MG63 (cell line): ENCODE measurements at places on chromosomes 7 and 10. TPM values are rescaled to one million over a fixed set of nuclear protein-coding genes. Genes with fewer than 3 reads are reported as not detected.
A peak's percentile ranks its signal among the peaks of the same experiment; 100 is the strongest.

PLXNA4 gene
- not detected in 2 replicates for total RNA-seq

ALOX5 gene
- total RNA-seq: not detected in 2 replicates

PAPSS2 gene
- 34.2 and 38.6 TPM in 2 replicates for total RNA-seq

FOXK1 gene
- 21.8 and 23.9 TPM in 2 replicates for total RNA-seq

VWDE gene
- not detected in 2 replicates for total RNA-seq

SPDYE16 gene
- not detected in 2 replicates for total RNA-seq

DNA sequence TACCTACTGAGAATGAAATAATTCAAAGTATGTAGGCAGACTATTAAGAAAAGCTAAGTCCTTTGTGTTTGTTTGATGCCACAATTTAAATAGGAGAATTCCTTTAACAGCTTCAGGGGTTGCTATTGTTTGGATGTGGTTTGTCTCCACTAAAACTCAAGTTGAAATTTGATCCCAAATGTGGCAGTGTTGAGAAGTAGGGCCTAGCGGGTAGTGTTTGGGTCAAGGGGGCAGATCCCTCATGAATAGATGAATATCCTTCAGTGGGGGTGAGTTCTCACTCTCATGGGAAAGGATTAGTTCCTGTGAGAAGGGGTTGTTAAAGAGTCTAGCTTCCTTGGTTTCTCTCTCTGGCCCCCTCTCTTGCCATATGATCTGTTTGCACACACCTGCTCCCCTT lies 97.0 kb downstream of the HGF start:
- no peak for DNase-seq

DNA sequence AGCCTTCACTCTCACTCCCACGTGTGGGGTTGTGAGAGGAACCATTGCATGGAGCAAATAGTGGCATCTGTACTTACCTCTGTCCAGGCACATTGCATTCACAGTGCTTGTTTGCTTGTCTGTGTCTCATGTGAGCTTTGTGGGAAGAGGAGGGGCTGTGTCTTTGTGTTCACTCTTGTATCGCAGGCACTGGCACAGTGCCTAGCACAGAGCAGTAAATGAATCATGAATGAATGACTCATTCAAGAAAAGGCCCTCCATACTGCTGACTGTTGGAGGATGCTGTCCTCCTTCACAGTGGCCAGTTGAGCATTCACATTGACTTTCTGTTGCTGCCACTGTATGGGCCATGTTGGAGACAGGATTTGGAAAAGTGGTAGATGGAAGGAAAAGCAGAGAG lies 125.3 kb downstream of the SORCS3 start:
- peak; percentile 22 for DNase-seq

GRCh38 chr10:34593930-34594329 lies 221.2 kb downstream of the PARD3 start:
- DNase-seq: no peak

DNA sequence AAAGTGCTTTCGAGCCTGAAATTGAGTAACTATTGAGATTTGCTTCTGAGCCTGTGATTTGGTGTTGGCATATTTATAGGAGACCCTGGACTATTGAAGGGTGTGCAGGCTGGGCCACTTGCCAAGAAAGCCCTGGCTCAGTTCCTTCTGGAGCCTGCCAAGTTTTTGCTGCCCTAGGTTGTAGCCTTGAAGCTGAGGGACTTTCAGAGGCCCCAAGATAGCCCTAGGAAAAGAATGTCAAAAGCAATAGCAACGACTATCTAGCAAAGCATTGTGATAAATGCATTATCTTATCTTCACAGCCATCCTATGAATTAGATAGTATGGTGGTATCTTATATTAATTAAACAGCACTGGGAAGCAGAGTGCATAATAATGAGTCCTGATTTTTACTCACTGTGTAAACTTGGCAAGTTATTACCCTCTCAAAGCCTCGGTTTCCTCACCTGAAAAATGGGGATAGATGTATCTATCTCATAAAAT lies 473.7 kb upstream of the PODXL start:
- DNase-seq: peak; percentile 41

- no peak for DNase-seq
These were observed 39.2 kb upstream of the TES start for GRCh38 chr7:116171094-116171493.

DNA sequence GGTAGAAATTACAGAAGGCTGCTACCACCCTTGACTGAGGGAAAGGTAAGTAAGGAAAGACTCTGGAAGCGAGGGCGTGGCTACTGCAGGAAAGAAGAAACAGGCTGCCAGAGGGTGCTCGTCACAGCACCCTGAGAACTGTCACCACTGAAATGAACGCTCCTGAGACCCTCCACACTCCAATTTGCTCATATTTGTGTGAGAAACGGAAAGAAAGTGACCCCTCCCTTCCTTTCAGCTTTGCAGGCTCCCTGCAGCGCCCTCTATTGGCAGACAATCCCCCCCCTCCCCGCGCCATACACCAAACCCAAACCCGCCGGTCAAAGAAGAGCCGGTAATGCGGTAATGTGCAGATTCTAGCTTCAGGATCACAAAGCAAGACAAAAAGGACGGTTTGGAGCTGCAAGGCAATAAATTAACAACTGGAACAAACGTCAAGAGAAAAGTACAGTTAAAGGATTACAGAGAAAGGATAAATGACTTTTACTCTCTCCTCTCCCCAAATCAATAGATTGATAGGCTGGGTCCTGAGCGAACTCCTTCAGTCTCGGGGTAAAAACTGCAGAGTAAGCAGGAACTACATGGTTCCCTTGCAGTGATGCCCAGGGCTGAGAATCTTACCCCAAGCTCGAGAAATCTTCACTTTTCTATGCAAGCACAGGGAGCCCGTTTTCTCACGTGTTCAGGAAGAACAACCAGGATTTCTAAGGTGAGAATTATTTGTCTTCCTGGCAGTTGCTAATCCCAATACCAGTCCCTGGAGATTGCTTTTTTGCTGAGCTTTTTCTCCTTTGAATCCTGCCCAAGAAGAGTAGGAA lies 47.6 kb downstream of the STEAP1B start:
- DNase-seq: no peak

DNA sequence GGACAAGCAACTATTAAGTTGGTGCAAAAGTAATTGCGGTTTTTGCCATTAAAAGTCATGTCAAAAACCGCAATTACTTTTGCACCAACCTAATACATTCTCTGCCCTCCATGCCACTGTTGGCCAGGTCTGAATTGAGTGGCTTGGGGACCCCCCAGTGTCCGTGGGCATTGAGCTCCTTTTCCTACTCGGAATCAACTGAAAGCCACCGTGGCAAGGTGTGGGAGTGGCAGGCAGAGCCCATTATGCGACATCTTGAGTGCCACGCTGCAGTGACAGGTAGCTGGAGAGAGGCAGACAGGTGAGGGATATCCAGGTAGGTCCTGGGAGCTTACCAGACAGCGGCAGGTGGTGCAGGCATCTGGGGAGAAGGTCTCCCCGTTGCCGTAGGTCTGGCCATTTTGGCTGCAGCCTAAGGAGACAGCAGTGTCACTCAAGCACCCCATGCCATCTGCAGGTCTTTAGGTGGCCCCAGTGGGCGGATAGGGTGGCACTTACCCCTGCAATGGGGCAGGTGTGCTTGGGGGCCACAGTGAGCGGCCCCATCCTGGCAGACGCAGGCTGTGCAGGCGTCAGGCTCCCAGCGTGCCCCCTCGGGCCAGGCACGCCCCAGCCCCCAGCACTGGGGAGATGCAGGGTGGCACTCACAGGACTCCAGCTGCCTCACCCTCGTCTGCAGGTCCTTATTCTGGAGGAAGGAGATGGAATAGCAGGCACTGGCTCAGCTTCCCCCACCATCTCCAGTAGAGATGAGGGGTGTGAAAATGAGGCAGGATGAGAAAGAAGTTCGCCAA lies 3.5 kb downstream of the KCP start:
- no peak for DNase-seq

DNA sequence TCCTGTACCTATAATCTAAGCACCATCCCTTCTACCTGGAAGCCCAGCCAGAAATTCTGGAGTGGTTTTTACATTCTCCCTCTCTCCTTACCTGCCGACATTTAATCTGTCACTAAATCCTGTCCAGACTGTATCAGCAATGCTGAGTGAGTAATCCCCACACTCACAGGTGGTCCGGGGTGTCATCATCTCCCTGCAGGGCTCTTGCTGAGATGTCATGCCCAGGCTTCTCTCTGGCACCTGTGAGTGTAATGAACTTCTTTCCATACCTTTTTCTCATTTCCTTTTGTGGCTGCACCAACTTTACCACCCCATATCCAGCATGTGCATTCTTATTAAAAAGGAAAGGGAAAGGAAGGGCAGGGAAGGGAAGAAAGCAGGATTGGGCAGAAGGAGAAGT lies 355.2 kb downstream of the CCSER2 start:
- no peak for DNase-seq

DNA sequence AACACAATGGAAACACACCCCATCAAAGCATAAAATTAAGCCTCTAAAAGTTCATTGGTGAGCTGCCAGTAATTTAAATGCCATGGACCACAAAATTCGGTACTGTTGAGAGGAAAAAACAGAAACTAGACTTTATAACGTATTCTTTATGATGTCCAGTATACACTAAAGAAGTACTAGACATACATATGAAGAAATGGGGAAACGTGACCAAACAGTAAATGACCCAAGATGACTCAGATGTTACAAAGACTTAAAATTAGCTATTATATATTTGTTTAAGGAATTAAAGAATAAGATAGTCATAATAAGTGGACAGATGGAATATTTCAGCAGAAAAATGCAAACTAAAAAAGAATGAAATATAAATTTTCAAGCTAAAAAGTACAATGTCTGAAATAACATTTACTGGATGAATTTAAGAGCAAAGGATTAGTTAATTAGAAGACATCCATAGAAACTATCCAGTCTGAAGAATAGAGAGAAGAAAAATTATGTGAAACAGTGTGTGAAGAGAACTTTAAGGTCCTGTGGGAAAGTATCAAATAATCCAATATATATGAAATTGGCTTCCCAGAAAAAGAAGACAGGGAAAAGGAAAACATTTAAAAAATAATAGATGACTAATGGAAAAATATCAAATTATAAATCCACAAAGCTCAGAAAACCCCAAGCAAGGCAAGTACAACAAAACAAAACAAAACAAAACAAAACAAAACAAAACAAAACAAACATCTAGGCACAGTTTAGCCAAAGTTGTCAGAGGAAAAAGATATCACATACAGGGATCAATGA lies 69.4 kb downstream of the SAMD9 start:
- DNase-seq: no peak

DNA sequence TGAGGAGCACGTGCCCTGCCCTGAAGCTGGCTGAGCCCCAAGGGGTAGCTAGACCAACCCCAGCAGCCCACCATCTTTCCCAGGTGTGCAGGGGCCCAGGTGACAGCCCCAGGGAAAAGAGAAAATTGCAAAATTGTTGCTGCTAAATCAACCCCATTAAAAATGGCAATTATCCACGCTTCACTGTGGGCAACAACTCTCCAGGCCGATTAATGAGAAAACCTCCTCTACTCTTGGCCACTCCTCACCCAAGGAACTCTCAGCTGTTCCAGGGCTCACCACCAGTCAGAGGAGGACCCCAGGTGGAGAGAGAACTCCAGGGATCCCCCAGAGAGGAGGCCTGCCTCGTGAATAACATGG lies 516.1 kb upstream of the MGMT start:
- DNase-seq: no peak

GRCh38 chr10:132002004-132002403 lies 20.3 kb upstream of the BNIP3 start:
- no peak for DNase-seq

- DNase-seq: no peak
These were observed 27.9 kb downstream of the FOXL3 start for GRCh38 chr7:317643-318405.

DNA sequence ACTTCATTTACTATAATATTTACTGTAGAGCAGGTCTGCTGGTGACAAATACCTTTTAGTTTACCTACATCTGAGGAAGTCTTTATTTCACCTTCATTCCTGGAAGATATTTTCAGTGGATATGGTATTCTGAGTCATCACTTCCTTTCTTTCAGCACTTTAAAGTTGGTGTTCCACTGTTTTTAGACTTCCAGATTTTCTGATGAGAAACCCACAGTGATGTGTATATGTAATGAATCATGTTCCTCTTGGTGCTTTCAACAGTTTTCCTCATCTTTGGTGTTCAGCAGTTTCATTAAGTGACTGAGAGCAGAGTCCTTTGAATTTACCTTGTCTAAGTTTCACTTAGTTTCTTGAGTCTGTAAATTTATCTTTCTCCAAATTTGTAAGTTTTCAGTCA lies 36.4 kb downstream of the COPG2 start:
- no peak for DNase-seq

DNA sequence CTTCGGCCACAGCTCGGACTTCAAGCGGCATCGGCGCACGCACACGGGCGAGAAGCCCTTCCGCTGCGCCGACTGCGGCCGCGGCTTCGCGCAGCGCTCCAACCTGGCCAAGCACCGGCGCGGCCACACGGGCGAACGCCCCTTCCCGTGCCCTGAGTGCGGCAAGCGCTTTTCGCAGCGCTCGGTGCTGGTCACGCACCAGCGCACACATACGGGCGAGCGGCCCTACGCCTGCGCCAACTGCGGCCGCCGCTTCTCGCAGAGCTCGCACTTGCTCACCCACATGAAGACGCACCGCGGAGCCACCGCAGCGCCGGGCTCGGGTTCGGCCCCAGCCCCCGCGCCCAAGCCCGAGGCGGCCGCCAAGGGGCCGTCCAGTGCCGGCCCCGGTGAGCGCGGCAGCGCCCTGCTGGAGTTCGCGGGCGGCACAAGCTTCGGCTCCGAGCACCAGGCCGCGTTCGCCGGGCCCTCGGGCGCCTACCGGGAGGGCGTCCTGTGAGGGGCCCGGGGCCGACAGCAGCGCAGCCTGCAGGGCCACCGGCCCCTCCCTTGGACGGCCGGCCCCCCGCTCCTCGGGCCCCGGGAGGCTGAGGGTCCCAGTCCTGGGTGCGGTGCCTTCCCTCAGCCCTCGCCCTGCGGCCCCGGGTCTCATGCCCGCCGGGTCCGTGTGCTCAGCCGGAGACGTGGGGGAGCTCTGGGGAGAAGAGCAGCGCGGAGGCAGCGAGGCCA lies 17.2 kb downstream of the ZNF316 start:
- no peak for DNase-seq

DNA sequence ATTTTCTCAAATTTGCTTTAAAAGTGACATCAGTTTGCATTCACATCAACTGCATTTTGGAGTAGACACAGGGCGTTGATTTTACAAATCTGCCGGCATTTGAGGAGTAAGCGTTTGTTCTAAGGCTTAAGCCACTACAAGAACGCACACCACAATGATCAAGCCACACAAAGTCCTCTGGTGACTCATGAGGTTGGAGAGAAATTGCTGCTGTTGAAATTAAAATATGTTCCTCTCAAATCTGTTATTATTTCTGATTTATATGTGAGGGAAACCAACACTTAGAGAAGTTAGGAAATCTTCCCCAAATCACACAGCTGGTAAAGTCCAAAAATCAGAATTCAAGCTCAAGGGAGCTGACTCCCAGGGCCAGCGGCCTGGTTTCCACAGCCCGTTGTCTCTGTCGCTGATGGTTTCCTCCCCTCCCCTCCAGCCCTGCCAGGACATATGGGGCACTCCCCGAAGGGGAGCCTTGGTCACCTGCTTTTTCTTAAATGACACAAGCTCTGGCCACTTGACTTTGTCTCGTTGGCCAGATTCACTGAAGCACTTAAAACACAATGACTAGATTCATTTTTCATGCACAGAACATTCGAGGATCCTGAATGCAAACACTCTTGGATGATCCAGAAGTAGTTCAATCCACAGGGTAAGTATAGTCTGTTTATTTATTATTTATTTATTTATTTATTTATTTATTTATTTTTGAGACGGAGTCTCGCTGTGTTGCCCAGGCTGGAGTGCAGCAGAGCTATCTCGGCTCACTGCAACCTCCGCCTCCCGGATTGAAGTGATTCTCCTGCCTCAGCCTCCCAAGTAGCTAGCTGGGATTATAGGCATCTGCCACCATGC lies 29.2 kb upstream of the KLF6 start:
- DNase-seq: no peak
